ENCODE measurements at places on chromosomes 6 and 20. TPM values are rescaled to one million over a fixed set of nuclear protein-coding genes. Genes with fewer than 3 reads are reported as not detected.

NRM gene
- polyA plus RNA-seq: 7.1 TPM

DNAH8 gene
- 0.07 TPM for polyA plus RNA-seq

SRMS gene
- not detected for polyA plus RNA-seq

RAET1G gene
- polyA plus RNA-seq: not detected

C4A gene
- polyA plus RNA-seq: 4.4 TPM

HLA-DRB5 gene
- not detected for polyA plus RNA-seq

NOL7 gene
- polyA plus RNA-seq: 88.8 TPM

SAMD3 gene
- polyA plus RNA-seq: 17.1 TPM

APOBEC2 gene
- not detected for polyA plus RNA-seq

MLIP gene
- not detected for polyA plus RNA-seq

C20orf202 gene
- 0.62 TPM for polyA plus RNA-seq

NFATC2 gene
- polyA plus RNA-seq: not detected

TRIM31 gene
- not detected for polyA plus RNA-seq

BTN1A1 gene
- not detected for polyA plus RNA-seq

SCUBE3 gene
- 7.3 TPM for polyA plus RNA-seq
